ENCODE measurements at places on chromosomes 3 and 15.

- DNase-seq, result no peak
- H3K4me1 ChIP-seq, result peaks cover 17% of the 10 kb centered on the region
- H3K36me3 ChIP-seq, result peaks cover 11% of the 10 kb centered on the region
- H3K27ac ChIP-seq, result no peak overlapping the region
- H3K27me3 ChIP-seq, result peaks cover 2% of the 10 kb centered on the region
Measured at GRCh38 chr3:142088522-142088921, 60.8 kb downstream of the TFDP2 start.

GRCh38 chr3:13890377-13891016 lies 10.6 kb upstream of the WNT7A start:
- DNase-seq, result no peak
- no peaks in the 10 kb centered on the region for H3K36me3 ChIP-seq
- peaks cover 24% of the 10 kb centered on the region for H3K4me1 ChIP-seq
- H3K27ac ChIP-seq, result no peak overlapping the region
- H3K4me3 ChIP-seq, result no peak overlapping the region

DNA sequence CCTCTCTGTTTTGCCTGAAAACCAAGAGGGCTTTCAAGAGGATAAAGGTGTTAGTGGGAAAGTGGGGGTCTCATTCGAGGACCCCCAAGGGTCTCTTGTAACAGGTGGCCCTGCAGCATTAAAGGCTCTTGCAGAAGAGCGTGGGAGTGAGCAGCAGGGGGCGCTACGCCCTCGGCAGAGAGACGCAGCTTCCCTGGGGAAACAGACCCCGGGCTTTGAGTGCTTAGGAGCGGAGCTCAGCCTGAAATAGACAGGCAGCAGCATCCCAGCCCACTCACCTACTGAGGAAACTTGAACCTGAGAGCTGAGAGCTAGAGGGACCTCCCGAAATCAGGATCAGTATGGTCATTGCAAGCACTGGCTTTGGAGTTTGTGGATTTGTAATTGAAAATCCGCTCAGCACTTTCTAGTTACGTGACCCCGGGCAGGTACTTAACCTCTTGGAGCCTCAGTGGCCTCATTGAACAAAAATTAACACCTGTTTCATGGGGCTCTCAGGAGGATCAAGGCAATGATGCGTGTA lies 25.7 kb downstream of the RPLP1 start:
- H3K27ac ChIP-seq, result peak overlapping the region; percentile 16
- H3K36me3 ChIP-seq, result no peaks in the 10 kb centered on the region
- no peak overlapping the region for H3K4me3 ChIP-seq
- H3K27me3 ChIP-seq, result peaks cover 2% of the 10 kb centered on the region
- DNase-seq, result peak; percentile 47

DNA sequence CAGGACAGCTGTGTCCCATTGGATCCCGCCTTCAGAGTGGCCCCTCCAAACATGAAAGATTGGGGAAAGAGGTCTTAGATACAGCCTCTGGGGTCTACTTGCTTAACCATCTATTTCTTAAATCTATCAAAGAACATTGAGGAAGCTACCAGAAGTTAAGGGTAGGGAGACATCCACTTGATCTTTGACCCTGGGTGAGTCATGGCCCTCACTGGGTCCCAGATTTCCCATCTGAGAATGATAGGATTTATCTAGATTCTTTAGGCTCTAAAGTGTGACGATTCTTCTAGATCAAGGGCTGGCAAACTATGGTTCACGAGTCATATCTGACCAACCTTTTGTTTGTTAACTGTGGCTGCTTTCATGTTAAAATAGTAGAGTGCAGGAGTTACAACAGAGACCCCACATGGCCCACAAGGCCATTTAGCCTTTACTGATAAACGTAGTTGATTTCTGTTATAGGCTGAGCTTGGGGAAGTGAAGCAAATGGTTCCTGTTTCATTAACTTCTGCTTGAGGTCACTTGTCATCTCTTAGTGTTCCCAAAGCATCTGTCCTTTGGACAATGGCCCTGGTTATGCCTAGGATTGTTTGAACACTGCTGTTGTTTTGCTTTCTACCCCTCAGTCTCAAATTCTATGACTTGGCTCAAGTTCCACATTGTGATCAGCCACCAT lies 8.0 kb downstream of the MUC13 start:
- no peaks in the 10 kb centered on the region for H3K4me1 ChIP-seq
- H3K27me3 ChIP-seq, result peaks cover 4% of the 10 kb centered on the region
- H3K27ac ChIP-seq, result no peak overlapping the region
- DNase-seq, result no peak

DNA sequence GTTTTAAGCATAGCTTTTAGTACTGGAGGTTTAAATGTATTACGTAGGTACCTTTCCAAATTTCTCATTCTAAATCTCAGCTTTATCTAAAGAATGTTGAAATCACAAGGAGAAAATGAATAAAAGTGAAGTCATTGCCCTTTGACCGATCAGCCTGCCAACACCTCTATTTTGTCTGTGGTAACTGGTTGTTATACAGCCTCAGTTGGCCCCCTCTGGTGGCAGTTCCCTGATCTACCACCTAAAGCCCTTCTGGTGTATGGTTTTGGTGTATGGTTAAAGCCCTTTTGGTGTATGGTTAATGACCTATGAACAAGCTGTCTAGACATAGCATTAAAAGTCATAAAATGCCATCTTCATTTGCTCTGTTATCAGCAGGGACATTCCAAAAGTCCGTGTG lies 378.2 kb upstream of the AZI2 start:
- no peak overlapping the region for H3K27ac ChIP-seq
- DNase-seq, result no peak
- H3K4me1 ChIP-seq, result no peaks in the 10 kb centered on the region
- no peaks in the 10 kb centered on the region for H3K27me3 ChIP-seq
- no peak overlapping the region for H3K4me3 ChIP-seq
- H3K36me3 ChIP-seq, result no peaks in the 10 kb centered on the region

DNA sequence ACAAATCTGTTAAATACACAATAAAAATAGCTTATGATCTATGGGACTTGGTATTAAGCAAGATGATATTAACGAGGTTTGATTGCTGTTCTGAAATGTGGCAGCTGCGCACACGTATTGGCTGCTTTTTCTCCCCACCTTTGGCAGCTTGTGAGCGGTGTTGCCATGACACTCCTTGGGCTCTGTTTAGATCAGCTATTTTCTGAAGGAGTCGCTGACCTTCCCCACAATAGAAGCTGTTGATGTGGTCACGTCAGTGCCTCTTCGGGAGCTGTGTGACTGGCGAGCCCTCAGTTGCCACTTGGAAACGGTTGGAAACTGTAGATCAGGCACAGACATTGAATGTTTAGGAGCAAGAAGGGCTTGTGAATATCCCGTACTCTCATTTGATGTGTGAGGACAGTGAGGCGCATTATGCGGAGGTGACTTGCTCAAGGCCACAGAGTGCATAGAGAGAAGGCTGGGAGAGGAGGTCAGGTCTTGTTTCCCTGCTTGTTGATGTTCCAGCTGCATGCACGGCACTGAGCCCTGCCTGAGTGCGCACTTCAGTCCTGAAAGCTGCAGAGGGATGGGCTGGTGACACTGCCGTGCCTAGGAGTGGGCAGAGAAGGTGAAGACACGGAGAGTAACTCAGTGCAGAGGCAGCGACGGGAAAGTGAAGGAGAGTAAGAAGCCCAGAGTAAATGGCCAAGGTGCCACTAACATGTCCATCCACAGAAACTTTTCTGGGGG lies 198.4 kb downstream of the LPP start:
- peaks cover 11% of the 10 kb centered on the region for H3K36me3 ChIP-seq
- no peaks in the 10 kb centered on the region for H3K27me3 ChIP-seq
- no peak for DNase-seq
- H3K4me1 ChIP-seq, result peaks cover 30% of the 10 kb centered on the region

DNA sequence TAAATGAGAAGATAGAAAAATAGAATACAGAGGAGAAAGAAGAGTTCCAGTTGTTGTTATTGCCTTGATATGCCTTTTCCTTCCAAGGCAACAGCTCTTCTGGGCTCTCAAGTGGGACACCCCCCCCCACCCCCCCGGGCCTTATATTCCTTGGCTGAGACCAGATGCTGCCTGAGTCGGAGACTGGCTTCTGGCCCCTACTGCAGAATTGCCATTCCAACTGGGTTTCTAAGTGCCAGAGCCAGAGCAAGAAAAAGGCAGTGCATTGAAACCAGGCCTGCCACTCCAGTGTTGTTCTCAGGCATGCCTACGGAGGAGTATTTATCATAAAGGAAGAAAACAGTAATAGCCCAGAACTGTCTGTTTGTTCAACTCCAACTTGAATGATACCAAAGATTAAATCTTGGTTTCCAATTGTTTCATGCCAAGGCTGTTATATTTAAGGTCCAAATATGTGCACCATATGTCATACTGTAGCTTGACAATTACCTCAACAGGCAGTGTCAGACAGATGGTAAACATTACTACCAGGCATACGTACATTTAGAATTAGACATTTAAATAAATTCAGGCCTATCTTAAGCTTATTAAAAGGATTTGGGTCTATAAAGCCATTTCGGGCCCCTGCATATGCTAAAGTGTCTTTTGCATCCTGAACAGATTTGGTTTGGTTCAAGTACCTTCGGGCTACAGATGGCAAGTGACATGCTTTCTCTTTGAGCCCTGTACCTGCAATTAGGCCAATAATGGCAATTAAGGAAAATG lies 209.9 kb upstream of the SEMA6D start:
- peaks cover 6% of the 10 kb centered on the region for H3K4me1 ChIP-seq
- H3K27me3 ChIP-seq, result peaks cover 2% of the 10 kb centered on the region
- no peak overlapping the region for H3K27ac ChIP-seq
- H3K4me3 ChIP-seq, result no peak overlapping the region
- DNase-seq, result no peak
- H3K36me3 ChIP-seq, result no peaks in the 10 kb centered on the region

GRCh38 chr15:64521726-64522164 lies 61.4 kb downstream of the ZNF609 start:
- peaks cover 69% of the 10 kb centered on the region for H3K4me1 ChIP-seq
- H3K27me3 ChIP-seq, result no peaks in the 10 kb centered on the region
- peak overlapping the region; percentile 7 for H3K27ac ChIP-seq
- H3K36me3 ChIP-seq, result no peaks in the 10 kb centered on the region
- no peak for DNase-seq
- no peak overlapping the region for H3K4me3 ChIP-seq

DNA sequence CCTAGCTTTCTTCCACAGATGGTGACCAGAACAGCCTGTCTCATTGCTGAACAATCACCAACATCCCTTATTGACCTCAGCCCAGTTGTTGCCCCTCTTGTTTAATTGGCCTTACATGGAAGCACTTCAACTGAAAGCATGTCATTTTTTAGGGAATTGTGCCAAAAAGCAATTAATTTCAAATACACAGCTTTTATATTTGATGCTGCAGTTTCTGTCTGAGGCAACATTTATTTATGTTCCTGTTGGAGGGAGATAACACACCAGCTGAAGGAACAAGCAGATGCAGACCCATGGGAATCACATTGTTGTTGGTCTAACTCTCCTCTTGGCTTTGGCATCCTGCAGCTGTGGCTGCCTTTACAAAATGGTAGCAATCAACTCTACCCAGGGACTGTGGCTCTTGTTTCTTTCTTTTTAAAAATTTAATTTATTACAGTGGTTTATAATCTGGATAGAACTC lies 498.1 kb upstream of the RGMA start:
- H3K27me3 ChIP-seq, result peaks cover 4% of the 10 kb centered on the region
- no peak overlapping the region for H3K4me3 ChIP-seq
- no peaks in the 10 kb centered on the region for H3K36me3 ChIP-seq
- DNase-seq, result no peak
- H3K4me1 ChIP-seq, result no peaks in the 10 kb centered on the region

Measured in immature natural killer cell (primary cell).